ENCODE measurements at places on chromosomes 2 and 18. TPM values are rescaled to one million over a fixed set of nuclear protein-coding genes. Genes with fewer than 3 reads are reported as not detected.

- no peak for DNase-seq
Measured at GRCh38 chr2:159229476-159230144, 56.9 kb downstream of the WDSUB1 start.

GRCh38 chr2:11017921-11018320, 106.2 kb downstream of the KCNF1 start:
- DNase-seq: no peak

DNA sequence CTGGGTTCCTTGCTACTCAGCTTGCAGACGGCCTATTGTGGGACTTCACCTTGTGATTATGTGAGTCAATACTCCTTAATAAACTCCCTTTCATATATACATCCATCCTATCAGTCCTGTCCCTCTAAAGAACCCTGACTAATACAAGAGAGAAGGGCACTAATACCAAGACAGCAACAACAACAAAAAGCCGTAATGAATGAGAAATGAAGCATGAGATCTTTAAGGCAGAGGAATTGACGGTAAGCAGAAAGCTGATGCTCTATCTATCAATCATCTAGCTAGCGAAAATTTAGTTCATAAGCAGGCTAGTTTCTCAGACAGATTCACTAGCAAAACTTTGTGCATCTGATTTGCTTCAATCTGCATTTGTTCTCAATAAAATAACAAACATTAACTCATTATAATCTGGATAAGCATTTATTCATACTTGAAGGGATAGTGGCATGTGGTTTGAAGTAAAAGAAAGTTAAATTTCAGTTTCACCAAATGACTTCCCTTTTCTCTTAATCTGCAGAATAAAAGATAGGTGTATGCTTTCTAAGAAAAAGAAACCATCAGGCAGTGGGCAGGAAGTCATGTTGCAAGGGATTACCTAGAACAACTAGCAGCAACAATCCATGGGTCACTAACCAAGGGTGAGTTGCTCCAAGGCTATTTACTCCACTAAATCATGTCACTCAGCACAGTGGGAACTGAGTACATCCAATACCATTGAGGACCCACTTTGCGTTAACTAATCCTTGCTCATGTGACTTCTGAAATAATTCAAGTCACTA, 376.5 kb downstream of the TMEM182 start:
- DNase-seq: no peak

- DNase-seq: peak; percentile 72
Measured at GRCh38 chr18:27887287-27887686, 289.6 kb downstream of the CDH2 start.

GRCh38 chr2:143668234-143668633, 539.0 kb downstream of the ARHGAP15 start:
- DNase-seq: no peak

GRCh38 chr2:189015359-189015758, 41.2 kb downstream of the COL3A1 start:
- no peak for DNase-seq

DNA sequence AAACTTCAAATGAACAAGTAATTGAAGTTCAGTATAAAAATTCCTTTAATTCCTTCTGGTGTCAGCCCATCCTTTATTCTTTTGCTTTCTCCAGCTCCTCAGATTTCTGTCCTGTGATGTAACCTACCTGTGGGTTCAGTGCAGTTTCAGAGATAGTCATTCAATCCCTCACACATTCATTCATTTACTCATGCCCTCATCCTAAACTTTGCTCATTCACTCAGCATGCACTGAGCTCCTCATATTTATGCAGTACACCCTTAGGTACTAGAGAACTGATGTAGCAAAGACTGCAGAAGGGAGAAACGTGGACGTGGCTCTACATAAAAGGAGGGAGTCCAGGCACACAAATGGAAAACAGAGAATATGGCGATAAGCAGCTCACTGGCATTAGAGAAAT, 45.3 kb upstream of the STAT1 start:
- DNase-seq: no peak

- DNase-seq: no peak
Measured at GRCh38 chr2:203574824-203575223, 39.7 kb upstream of the RAPH1 start.

- no peak for DNase-seq
Measured at GRCh38 chr2:40543381-40543780, 91.5 kb upstream of the SLC8A1 start.

- no peak for DNase-seq
Measured at GRCh38 chr2:122105171-122105876, 349.9 kb downstream of the TSN start.

- DNase-seq: no peak
Measured at GRCh38 chr2:119586085-119586484, 41.8 kb downstream of the CFAP221 start.

- DNase-seq: no peak
Measured at GRCh38 chr2:85961754-85962153, 73.0 kb upstream of the ST3GAL5 start.

- DNase-seq: peak; percentile 36
Measured at GRCh38 chr2:36339607-36340218, 15.9 kb upstream of the CRIM1 start.

DNA sequence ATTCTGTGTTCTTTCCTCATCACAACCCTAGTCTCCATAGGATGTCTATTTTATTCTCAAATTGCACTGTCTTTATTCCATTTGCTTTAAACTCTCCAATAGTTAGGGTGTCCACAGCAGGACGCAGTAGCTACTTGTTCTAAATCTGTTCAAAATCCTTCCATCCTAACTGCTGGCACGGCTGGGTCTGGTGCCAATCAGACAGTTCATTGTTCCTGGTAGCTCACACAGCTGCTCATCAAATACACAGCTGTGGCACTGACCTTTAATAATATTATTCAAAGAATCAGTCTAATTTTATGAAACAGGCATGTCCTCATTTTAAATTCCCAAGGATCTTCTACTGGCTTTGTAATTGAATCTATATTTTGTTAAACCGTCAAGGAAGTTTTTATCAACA, 59.7 kb upstream of the TMEFF2 start:
- DNase-seq: no peak

GRCh38 chr2:42044939-42045338, 2.9 kb upstream of the PKDCC start:
- DNase-seq: no peak

DNA sequence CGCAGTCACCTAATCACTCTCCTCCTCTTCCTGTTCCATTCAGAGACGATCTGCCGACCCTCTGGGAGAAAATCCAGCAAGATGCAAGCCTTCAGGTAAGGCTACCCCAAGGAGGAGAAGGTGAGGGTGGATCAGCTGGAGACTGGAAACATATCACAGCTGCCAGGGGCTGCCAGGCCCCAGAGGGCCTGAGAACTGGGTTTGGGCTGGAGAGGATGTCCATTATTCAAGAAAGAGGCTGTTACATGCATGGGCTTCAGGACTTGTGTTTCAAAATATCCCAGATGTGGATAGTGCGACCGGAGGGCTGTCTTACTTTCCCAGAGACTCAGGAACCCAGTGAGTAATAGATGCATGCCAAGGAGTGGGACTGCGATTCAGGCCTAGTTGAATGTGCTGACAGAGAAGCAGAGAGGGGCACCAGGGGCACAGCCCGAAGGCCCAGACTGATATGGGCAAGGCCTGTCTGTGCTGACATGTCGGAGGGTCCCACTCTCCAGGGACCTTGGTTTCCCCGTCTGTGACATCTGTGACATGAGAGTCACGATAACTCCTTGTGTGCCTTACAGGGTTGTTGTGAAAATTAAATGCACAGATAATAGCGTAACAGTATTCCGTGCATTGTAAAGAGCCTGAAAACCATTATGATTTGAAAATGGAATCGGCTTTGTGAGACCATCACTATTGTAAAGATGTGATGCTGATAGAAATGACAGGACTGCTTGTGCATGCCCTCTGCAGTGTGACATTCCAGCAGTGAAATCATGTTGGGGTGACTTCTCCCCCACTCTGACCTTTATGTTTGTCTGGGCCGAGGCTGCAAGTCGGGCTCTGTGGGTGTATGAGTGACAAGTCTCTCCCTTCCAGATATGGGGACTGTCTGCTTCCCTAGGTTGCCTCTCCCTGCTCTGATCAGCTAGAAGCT, 510 bp downstream of the IL1RN start:
- no peak for DNase-seq

DNA sequence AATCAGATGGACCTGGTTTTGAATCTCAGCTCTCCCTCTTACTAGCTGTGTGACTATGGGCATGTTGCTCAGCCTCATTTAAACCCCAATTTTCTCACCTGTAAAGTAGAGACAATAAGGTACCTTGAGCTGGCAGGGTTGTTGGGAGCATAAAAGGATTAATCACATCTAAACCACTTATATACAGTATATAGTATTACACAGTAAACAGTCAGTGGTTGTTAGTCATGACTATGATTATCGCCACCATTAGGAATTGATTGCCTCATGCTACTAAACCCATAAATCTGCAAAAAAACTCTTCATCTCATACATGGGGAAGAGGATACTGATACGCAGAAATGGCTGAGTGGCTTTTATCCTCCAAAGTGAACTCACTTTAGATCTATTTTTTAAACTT, 65.8 kb downstream of the INO80D start:
- DNase-seq: no peak

GRCh38 chr2:12168791-12169388, 422.5 kb downstream of the LPIN1 start:
- peak; percentile 93 for DNase-seq

GRCh38 chr18:59929621-59930295, 30.0 kb downstream of the PMAIP1 start:
- peak; percentile 53 for DNase-seq

GRCh38 chr2:225040856-225041206, 1.4 kb downstream of the DOCK10 start:
- no peak for DNase-seq

DNA sequence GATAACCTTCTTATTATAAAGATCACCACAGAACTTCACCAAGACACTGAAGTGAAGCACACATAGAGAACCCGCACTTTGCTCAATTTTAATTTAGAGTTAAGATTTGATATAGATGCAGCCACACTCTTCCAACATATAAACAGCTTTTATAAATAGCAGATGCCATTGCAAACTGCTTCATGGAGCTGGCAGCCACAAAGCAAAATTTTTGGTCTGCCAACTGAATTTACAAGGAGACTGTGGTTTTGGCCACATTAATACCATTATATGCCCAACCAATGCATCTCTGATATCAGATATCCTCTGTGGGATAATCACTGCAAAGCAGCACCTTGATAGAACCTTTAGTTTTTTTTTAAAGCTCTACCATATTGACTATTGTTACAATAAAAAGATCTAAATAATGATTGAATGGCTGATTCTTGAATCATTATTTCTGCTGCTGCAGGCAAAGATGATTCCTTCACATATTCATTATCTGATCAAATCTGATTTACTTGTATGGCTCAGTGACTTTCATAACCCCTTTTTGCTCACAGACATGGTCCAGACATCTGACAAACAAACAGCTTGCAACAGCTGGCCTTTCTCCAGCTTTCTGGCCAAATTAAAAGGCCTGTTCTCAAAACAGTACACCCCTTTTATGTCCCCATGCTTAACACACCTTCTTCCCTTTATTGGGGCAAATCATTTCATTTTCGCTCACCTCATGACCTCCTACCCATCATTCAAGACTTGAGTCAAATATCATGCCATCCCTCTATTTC, 88.4 kb downstream of the METTL4 start:
- peak; percentile 71 for DNase-seq

DNA sequence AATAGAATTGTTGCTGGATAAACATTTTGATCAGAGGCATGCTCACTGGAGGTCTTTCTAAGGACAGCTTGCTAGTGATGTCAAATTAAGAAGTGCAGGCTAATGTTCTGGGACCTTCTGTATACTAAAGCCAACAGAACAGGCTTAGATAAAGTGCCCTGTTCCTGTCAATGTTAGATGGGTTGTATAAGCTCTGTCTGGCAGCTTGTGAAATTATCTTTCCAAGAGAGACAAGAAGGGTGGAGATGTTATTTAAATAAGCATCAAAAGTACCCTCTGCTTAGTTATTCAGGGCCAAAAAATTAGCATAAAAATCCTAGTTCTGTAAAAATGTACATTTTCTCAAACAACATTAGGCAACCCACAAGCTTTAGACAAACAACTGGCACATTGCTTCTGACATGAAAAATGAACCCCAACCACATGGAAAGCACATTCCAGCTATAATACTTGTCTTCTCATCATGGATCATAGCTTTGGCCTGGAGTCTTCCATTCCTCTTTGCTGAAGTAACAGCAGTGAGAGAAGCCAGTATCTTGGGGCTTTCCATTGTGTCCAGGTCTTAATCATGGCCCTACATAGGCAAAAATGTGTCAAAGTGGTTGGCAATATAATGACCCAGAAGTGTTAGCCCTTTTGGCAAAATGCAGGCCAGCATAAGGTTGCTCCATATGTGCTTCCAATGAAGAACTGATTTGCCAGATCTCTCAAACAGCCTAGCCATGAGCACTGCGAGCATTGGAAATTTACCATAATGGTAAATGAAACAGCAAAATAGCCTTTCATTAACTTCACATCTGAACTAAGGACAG, 478.1 kb upstream of the ZNF804A start:
- no peak for DNase-seq

GRCh38 chr2:58357521-58357920, 116.4 kb upstream of the FANCL start:
- DNase-seq: no peak

DNA sequence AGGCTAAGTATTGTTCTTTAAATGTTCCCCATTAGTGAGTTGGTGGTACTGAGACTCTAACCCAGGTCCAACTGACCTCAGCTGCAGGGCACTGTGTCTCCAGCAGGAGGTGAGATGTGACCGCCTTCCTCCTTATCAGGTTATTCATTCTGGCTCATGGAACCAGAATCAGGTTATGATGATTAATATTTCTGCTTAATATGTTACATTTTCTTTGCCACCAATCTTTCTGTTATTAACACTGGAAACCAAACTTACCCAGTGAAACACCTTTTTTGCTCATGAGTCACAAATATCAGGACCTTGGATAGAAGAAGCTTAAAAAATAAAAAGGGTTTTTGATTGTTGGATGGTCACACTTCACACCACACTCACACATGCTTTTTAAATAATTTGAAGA, 85.4 kb downstream of the DPP4 start:
- DNase-seq: peak; percentile 21

Gene TIA1
- 52.4 TPM for total RNA-seq

Gene ITGA4
- total RNA-seq: 47.6 TPM

Gene FLACC1
- 0.27 TPM for total RNA-seq

Gene NT5DC4
- not detected for total RNA-seq

Gene CAPN14
- total RNA-seq: 1.0 TPM

Gene AGXT
- total RNA-seq: not detected

Gene IL1F10
- total RNA-seq: not detected

Gene FASTKD2
- total RNA-seq: 33.5 TPM

Gene CRYGD
- total RNA-seq: not detected

Gene CLHC1
- 3.9 TPM for total RNA-seq

Gene MRPS9
- 21.2 TPM for total RNA-seq

Data from M059J (cell line).